ENCODE measurements at places on chromosomes 6 and 20.

- DNase-seq: no peak
Observed at GRCh38 chr20:31595654-31596411, 9.3 kb upstream of the ID1 start.

- DNase-seq: no peak
Observed at GRCh38 chr6:157145656-157146285, 177.5 kb downstream of the TMEM242 start.

DNA sequence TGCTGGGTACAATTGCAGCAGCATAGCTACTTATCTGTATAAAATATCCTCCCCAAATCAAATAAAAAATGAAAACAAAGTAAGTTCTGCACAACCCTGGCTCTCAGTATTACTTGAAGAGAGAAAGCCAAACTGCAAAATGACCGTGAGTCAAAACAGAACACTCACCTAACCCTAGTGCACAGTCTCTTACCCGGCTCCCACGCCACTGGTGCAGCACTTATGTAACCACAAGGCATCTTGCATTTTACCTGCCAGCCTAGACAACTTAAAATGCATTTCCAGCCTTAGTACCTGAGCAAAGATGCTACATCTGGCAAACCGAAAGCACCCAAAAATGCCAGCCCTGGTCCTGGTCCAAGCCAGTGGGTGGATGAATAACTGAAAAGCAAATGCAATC is 12.4 kb upstream of the SIRPB1 start:
- no peak for DNase-seq

DNA sequence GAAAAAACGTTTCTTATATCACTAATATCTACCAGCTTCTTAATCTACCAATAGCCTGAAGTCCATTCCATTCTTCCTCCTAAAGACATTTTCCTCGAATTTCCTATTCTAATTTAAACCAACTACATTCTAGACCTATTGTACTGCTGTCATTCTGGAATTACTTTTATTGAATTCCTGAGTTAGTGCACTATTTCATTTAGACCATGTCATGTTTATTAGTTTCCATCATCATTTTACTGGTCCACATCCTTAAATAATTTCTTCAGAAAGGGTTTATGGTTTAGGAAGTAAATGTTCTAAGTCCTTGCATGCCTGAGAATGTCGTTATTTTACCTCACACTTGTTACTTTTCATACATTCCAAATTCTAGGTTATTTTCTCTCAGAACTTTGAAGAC is 13.2 kb downstream of the LCA5 start:
- no peak for DNase-seq

- no peak for DNase-seq
Observed at GRCh38 chr20:21101932-21102575, 4.1 kb downstream of the LINC00237 start.

- DNase-seq: no peak
Observed at GRCh38 chr6:154223296-154223695, 133.3 kb downstream of the IPCEF1 start.

- no peak for DNase-seq
Observed at GRCh38 chr6:150684714-150685459, 85.2 kb downstream of the PLEKHG1 start.

GRCh38 chr20:15031546-15032351 is 694.3 kb upstream of the FLRT3 start:
- DNase-seq: no peak

DNA sequence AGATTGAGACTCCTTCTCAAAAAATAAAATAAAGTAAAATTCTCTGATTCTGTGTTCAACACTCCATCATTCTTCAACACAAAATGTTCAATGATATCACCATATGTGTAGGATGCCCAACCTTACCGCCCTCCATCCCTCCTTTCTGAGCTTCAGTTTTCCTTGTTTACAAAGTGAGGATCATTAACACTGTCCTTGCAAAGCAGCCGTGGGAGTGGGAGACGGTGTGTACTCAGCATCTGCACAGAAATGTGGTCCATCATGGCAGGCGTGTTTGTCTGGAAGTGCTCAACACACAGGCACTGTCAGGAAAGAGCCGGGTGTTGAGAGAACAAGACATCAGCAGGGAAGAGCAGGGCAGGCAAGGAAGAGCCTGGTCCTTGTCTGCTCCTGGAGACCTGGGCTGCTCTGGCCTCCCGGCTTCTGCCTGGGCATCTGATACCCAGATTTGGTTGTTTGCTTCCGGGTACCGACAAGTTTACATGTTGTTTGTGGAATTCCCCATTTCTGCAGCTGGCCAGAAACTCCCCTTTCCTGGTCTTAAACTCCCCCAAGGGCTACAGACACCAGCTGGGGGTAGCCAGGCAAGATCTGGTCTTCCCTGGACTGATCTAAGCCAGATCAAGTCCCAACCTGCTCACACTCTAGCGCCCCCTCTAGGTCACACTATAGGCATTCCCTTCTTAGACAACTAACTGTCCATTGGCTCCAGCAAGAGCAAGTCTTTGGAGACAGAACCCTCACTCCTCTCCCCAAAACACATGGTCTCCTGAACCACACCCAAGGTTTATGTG is 26.7 kb upstream of the TTPAL start:
- no peak for DNase-seq

GRCh38 chr6:154806804-154807203 is 73.6 kb downstream of the SCAF8 start:
- no peak for DNase-seq

GRCh38 chr20:4050203-4050980 is 35.0 kb upstream of the RNF24 start:
- no peak for DNase-seq

GRCh38 chr6:25301362-25301761 is 22.2 kb downstream of the CARMIL1 start:
- DNase-seq: no peak

GRCh38 chr6:1940381-1940780 is 305.0 kb downstream of the GMDS start:
- DNase-seq: no peak

DNA sequence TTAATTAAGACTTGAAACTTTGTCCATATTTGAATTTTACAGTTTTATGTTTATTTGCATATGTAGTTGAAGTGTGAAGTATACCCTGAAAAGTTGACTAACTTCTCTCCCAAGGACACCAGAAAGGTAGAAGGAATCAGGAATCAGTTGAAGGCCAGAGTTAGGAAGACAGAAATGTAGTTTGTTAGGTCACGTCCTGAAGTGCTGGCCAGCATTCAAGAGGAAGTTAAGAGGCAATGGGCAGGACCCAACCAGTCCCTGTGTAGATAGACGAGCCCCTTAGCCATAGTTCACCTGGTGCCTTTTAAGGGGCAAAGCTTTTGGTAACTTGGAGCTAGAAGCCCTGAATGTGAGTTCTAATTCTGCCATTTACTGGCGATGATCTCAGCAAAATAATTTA is 250.4 kb upstream of the KCNQ5 start:
- DNase-seq: no peak

- no peak for DNase-seq
Observed at GRCh38 chr6:158068893-158069799, 87.5 kb downstream of the SYNJ2 start.

DNA sequence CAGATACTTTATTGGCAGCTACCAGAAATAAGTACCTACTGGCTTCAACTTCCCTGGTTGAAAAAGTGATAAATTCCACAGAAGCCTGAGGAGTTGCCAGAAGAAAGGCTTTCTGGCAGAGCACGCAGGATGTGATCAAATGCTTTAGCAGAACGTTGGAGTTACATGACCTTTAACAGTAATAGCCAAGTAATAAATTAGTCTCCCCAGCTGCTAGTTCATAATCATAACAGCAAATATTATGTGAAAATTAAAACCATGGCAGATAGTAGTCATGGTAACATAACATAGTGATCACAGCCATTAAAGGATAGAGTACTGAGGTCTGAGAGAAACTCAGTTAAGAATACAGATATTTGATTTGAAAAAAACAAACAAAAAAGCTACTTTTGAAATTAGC is 567.7 kb downstream of the ADGRB3 start:
- DNase-seq: no peak

DNA sequence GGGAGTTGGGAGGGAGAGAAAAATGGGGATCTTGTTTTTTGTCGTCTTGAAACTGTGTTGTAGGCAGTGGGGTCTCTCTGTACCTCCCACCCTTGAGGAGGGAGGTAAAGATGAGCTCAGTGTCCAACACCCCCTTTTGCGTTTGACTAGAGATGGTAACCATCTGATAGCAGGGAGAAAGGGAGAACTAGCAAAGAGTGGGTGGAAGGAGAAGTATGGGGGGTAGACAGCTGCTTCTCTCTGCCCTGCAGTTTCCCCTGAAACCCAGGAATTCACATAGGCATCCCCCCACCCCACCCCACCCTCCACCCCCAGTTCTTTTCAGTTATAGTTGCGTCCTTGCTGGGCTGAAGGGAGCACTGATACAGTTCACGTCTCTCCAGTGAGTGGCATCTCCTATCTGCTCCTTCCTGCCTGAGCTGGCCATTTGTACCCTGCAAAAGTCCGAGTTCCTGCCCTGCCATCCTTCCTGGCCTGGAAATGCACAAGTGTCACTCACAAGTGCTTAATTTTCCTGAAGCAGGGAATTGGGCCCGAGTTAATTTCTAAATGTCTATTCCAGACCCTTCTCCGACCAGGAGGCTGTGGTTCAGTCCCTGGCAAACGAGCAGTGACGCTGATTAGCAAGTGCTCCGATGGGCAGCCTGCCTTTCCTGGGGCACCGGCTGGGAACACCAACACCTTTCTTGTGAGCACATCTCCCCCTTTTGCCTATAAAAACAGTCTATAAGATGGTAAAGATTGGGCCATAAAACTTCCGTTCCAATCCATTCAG is 1.5 kb downstream of the SIRPA start:
- DNase-seq: no peak

DNA sequence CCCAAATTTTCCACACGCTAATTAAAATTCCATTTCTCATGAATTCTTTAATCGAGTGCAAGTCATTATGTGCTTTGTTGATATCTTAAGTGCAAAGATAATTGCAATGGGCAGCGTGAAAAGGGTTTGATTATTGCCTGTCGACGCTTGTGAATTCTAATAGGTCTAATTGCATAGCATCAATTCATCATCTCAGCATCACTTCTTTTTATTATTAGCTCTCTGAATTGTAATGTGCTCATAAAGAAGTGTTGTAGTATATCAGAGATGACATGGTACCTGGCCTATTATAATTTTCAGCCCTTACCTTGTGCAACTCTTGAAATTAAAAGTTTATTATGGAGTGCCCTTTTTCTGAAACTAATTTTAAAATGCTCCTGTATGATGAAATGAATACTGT is 866.8 kb upstream of the FLRT3 start:
- DNase-seq: no peak

DNA sequence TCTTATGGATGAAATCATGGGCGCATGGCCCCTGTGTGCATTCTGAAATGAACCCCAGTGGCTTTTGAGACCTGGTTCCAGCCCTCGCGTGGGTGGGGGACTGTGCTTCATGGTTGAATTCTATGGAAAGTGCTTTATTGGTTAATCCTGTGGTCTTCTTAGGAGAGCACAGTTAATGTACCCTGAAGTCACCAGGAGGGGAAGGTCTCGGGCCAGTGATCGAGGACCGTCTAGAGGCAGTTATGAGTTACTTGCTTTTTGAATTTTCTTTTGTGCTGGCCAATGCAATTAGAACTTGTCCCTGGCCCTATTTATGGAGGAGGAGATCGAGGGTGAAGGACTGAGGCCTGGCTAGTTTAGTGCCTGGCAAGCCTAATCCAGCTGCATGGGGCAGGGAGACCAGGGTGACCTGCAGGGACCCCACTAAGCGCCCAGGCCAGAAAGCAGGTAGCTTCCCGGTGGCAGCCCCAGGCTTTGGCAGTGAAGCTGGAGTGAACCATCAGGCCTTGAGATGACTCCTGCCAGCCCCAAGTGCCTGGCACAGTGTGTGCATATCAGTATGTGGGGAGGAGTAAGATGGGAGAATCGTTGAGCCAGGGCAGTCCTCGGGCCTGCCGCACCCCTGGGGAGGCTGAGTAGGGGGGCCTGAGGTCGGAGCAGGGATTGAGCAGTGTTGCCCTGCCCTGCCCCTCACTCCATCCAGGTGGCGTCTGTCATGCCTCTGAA is 144.6 kb upstream of the RNF24 start:
- no peak for DNase-seq

DNA sequence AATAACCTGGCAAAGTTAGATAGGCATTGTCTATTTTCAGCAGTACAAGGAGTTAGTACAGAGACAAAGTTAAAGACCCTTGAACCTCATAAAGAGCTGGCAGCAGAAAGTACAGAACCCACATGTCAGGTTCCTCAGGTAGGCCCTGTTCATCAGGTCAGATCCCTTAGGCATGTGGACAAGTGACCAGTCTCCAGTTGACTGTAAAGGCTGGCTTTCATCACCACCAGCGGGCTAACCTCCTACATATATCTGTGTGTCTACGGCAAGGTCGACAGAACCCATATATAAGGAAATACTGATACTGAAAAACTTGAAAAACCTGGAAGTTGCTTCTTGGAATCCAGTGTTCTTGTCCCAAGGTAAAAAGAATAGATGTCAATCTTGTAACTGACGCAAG is 223.1 kb upstream of the SGK1 start:
- no peak for DNase-seq

- DNase-seq: no peak
Observed at GRCh38 chr6:146090474-146090873, 61.6 kb downstream of the GRM1 start.

- DNase-seq: no peak
Observed at GRCh38 chr6:159262586-159262985, 93.4 kb downstream of the FNDC1 start.

- DNase-seq: no peak
Observed at GRCh38 chr20:1391640-1392442, 1.0 kb downstream of the FKBP1A start.

DNA sequence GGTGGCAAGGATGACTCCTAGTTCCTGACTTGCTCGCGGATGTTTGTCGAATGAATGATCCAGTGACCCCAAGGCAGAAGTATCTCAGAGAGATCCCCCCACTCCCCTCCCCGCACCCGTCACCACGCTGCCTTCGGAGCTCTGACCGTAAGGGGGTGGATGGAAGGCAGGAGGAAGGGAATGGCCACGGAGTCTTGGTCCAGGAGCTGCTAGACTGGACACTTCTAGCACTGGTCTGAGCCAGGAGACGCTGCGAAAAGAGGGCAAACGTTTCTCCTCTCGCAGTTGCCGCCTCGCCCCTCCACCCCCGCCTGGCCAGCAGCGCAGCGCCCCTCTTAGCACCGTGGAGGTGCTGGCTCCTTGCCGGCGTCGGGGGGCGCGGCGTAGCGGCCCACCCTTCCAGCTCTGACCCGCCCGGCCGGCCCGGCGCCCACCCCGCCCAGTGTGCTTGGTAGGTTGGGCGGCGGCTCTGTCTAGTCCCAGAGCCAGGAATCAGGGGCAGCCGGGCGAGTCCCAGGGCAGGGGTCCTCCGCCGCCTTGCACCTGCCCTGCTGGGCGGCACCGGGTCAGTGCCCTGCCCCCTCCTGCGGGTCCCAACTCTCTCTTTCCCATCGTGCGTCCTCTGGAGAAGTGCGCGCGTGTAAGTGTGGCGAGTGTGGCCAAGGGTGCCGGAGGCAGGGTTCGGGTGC is 2.4 kb upstream of the DBNDD2 start:
- DNase-seq: no peak

GRCh38 chr20:10079964-10080363 is 45.2 kb downstream of the ANKEF1 start:
- DNase-seq: no peak

- no peak for DNase-seq
Observed at GRCh38 chr6:17454316-17455005, 61.1 kb downstream of the CAP2 start.

Data from activated naive CD4-positive, alpha-beta T cell (primary cell).